ENCODE measurements at places on chromosomes 7 and 10.

GRCh38 chr7:28958235-28958979 lies at the start of gene TRIL:
TSS of gene TRIL (minus strand) at chr7:28958330. CDS start at chr7:28958046, 284 bp downstream.
- peak; percentile 32 for DNase-seq

GRCh38 chr10:50422259-50422658 lies 170.9 kb upstream of the ASAH2 start:
- DNase-seq, result no peak

DNA sequence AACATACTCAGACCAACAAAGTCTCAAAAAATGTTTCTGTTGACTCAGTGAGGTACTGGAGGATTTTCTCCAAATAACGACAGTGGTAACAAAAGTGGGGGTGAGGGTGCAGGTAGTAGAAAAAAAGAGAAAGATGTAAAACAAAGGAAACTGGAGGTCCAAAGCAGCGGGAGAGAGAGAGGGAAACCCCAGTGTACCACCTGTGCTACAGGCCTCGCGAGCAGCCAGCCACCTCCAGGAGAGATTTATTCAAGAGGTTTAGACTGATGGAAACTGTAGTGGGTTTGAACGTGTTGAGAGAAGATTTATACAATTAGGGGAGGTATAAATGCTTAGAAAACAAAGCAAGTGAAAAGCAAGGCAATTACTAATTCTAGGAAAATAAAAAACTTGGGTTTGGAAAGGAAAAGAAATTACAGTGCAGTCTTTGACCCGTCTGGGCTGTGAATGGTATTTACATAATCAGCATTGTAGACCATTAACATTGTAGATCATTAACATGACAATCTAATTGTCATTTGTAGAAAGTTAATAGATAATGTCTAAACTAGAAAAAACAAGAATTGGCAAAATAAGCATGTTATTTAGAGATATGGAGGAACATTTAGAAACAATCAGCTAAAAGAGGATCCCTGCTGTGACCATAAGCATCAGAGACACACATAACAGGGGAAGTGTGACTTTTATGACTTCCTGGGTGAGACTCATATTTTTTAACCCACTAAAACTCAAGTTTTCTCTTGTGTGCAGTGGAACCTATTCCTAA lies 180.0 kb downstream of the RELN start:
- DNase-seq, result no peak

DNA sequence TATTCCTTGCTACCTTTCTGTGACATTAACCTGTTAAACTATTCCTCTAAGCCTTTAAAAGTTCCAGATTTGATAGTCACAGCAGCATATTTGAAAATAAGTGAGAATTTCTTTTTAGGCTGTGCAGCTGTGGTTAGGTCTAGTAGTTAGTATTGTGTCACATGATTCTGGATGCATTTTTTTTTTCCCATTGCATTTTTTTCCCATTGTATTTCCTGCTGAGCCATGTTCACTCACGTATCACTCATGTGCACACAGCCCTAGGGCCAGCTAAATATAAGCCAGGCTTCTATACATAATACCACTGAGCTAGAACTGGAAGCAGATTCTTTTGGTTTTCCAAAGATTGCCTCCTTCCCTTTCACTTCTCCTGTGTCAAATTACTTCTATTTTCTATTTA lies 37.4 kb downstream of the DNAJC9 start:
- DNase-seq, result no peak

DNA sequence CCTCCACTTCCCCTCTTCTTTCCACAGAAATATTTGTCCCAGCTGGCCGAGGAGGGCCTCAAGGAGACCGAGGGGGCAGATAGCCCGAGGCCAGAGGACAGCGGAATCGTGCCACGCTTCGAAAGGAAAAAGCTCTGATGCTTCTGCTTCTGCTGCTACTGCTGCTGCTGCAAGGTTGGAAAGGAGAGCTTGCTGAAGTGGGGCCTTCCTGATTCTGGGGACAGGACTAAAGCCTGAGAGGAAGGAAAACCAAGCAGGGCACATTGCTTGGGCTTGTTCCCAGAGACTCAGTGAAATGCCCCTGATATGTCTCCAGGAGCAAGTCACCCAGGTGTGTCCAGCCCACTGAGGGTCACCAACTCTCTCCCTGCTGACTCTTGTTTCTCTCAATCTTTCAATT lies 35.9 kb upstream of the PDCD4 start:
- DNase-seq, result no peak

DNA sequence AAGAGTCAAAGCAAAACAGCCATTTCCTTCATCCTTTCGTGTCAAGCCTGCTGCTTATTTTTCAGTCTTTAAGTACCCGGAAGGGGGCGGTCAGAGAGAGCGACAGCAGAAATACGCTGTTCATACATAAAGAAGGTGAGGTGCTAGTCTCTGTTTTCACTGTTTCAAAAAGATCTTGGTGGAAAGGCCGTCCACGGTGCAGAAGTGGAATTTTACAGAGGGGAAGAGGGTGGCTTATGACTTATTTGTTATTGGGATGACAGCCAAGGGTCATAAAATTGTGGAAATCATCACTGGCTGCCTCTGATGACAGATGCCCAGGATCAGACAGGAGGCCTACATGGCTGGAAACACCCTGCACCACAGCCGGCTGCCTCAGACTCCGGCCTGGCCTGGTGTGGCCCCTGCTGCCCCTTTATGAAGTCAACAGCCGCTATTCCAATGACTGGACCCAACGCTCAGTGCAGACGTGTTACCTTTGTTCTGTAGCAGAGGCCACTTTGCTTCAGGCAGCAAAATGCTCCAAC lies 57.0 kb downstream of the HIPK2 start:
- peak; percentile 55 for DNase-seq

DNA sequence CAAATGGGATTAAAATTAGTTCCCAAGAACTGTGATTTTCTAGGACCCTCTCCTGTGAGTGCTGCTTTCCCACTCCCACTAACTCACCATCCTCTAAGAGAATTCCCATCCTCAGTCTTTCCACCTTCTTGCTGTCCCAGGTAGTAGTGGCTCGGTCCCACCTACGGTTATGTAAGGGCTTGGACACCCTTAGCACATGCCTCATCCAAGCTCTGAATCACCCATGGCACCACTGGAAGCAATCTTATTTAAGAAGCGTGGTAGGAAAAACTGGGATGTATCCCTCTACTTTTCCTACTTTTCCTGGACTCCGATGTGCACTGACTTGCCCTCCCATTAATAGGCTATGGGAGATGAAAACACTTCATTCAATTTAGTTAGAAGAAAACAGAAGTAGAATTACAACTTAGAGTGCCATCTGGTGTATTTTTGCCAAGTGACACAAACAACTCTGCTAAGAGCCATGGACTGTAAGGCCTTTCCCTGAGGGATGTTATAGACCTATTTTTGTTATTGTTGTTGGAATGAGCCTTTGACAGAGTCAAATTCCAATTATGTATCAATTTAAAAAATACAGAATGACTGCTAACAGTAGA lies 13.7 kb upstream of the ANKRD22 start:
- DNase-seq, result no peak

GRCh38 chr7:148588670-148589131 lies 1.9 kb upstream of the C7orf33 start:
- no peak for DNase-seq

GRCh38 chr7:2373124-2373556 lies 18.5 kb downstream of the EIF3B start:
- DNase-seq, result no peak

- DNase-seq, result no peak
These were observed 21.7 kb upstream of the PWWP2B start for GRCh38 chr10:132375116-132375794.

DNA sequence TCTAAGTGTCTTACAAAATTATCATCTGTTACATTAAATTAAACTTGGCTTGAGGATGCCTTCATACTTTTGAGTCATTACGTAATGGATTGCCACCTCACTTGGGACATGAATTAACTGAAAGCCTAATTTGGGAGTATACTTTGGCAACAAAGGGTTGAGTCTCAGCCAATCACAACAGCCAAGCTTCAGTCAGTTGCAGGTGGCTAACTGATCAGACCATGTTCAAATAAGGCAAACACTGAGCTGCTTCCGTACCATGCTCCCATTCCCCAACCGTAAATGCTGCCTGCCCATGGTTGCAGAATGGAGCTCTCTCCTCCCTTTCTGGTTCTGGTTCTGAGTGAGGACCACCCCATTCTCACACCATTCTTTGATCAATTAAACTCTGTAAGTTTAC lies 92.9 kb upstream of the STK17A start:
- DNase-seq, result no peak

DNA sequence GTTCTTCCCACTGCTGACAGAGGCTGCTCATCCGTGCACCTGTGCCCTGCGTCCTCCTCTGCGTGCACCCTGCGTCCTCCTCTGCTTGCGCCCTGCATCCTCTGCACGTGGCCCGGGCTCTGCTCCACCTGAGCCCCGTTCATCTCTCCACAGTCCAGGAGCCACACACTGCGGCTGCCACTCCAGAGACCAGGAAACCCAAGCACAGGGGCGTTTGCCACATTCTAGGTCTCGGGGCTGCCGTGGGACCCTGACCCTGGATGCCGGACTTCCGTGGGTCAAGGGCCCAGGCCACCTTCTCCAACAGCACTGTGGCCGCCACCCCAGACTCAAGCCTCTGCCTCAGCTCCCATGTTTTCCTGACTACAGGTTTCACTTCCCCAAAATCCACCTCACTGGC lies 460.4 kb downstream of the PTPRN2 start:
- DNase-seq, result no peak

- no peak for DNase-seq
These were observed 12.9 kb downstream of the AGK start for GRCh38 chr7:141563956-141564623.

- no peak for DNase-seq
These were observed 2.0 kb upstream of the BLVRA start for GRCh38 chr7:43756368-43757072.

DNA sequence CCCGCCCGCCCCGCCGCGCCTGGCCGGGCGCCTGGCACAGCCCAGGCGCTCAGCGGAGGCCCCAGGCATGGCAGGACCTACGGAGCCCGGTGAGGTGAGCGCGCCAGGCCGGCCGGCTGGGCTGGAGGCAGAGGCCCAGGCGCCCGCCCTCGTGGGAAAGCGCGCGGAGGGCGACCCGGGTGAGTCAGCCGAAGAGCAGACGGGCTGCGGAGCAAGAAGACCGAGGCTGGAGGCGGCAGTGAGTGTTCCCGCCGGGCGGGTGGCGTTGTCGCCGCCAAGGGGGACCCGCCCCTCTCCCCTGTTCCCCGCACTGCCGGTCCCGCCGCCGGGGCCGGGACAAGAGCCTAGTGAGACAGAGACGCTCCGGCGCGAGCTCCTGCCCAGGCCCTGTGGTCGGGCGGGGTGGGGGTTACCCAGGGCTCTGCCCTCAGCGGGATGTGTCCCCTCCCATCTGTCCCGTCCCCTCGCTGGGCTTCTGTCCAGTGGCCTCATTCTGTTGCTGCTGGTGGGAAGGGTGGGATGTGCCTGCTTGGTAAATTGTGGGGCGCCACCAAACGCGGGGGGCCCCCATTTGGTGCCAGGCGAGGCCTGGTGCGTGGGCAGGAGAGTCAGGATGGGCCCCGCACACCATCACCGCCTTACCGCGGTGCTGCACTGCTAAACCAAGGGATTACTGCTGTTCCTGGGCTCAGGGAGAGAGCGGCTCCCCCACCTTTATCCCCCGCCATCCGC lies 17.0 kb upstream of the NODAL start:
- DNase-seq, result peak; percentile 55
